Esophagus squamous epithelium (tissue), 5 donors: ENCODE measurements at places on chromosomes 12 and 14.

DNA sequence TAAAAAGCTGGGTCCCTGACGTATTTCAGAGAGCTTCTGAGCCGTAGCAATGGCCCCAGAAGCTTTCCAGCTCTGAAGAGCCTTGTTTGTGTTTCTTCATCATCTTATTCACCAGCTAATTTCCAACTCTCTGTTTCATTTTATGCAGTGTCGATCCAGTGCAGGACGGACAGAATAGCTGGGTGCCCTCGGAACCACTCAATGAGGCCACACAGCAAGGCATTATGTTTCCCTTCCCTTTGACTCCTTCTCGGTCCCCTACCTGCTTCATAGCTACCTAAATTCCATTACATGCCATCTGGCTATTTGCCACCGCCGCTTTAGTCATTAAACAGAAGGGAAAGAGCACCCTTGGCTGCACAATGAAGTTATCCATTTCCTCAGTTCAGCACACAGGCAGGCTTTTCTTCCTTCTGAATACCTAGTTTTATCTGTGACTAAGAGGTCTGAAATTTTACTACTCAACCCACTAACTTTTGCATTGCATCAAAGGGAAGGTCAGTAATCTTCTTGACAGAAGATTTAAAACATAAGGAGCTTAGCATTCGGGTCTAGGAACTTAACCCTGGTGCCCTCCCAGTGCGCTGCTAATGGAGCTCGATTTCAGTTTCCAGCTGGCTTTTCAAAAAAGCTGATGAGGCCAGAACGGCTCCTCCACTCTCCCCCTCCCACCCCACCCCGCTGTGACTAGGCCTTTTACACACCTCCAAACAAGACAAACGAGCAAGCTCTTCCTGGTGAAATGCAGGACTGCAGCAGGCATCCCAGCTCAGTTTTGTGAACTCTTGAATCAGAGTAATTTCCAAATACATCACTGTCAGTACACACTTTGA lies 176.8 kb downstream of the GXYLT1 start:
- DNase-seq, result no peak

DNA sequence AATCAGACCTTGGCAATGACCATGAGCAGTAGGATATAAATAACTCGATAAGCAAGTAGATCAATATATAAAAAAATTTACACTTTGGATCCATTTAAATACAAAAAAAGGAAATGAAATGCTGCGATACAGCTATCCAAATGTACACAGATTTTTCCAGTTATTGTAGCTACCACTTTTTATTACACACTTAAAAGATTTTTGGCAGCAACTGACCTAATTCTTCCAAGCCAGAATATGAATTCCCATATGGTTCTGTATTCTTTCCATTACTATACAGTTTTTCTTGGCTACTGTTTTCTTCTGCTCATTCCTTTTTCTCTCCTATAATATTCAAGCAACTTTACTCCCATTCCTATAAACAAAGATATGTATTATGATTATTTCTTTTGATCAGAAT lies 52.2 kb downstream of the TMTC1 start:
- DNase-seq, result no peak

GRCh38 chr14:73784181-73784987 lies 67.2 kb upstream of the PTGR2 start:
- DNase-seq, result no peak

- DNase-seq, result no peak
Measured at GRCh38 chr14:50007123-50007903, 109.1 kb downstream of the VCPKMT start.

DNA sequence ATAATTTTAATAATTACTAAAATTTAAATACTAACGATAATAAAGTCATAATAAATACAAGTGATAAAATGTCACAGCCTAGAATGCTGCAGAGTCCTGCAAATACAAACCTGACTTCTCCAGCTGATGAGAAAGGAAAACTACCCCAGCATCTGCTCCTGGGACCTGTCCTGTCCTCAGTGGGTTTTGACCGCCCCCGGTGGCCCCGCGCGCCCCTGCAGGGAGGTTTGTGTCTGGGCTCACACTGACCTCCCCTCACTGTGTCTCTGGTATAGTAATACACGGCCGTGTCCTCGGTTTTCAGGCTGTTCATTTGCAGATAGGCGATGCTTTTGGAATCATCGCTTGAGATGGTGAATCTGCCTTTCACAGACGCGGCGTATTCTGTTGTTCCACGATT lies 1139.4 kb downstream of the TMEM121 start:
- no peak for DNase-seq

DNA sequence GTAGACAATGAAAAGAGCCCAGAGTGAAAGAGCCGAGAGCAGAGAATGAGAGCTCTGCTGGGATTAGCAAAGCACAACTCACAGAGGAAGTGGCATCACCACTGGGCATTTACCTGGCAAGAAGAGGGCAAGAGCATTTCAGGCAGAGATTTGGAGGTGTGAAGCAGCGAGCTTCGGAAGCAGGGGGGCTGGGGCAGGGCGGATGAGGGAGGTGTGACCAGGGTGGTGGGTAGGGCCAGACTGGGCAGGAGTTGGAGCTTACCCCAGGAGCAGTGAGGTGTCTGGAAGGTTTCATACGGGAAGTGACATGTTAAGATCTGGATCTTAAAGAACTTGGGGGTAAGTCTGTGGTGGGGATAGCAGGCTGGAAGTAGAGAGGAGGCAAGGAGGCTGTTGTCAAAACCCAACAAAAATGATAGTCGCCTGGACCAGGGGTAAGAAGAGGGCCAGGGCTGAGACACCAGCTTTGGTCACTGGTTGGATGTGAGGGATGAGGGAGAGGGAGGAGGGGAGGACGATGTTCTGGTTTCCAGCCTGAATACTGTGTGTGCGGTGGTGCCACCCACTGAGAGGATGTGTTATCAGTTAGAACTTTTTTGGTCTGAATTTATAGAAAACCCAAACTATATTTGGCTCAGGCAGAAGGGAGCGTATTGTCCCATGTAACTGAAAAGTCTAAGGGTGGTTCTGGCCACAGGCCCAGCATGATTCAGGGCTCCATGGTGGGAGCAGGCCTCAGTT lies 5.2 kb downstream of the SMIM41 start:
- DNase-seq, result no peak
